ENCODE measurements at places on chromosomes 2 and 18.

- DNase-seq: peak; percentile 5
These were observed 3.8 kb upstream of the ATP6V1C2 start for GRCh38 chr2:10717628-10718027.

GRCh38 chr2:166593403-166593802, 99.4 kb upstream of the SCN7A start:
- peak; percentile 29 for DNase-seq

DNA sequence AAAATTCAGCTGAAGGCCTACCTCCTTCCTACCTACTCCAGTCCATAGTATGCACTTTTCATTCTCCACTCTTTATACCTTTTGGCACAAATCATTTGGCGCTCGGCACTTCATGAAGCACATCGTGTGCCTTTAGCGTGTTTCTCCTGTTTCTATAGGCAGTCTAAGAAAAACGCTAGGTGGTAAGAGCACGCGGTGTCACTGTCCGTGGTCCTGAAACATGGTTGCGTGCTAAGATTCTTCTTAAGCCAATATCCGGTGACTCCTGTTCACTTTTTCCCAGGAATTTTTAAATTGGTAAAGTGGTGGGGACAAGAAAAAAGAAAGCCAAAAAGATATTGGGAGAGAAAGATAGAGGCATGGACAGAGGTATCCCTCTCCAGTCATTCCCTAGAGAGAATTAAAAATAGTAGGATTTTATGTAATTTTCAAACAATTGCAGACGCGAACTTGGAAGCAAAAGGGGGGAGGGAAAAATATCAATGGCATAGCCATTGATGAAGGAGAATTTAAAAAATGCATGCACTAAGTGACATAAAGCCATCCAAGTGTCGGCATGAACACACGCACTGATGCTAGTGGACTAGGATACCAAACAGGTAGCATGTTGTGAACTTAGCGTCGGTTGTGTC, 1.4 kb upstream of the CTNNA2 start:
- peak; percentile 4 for DNase-seq

- DNase-seq: no peak
These were observed 411.5 kb upstream of the SMIM21 start for GRCh38 chr18:75839041-75839440.

DNA sequence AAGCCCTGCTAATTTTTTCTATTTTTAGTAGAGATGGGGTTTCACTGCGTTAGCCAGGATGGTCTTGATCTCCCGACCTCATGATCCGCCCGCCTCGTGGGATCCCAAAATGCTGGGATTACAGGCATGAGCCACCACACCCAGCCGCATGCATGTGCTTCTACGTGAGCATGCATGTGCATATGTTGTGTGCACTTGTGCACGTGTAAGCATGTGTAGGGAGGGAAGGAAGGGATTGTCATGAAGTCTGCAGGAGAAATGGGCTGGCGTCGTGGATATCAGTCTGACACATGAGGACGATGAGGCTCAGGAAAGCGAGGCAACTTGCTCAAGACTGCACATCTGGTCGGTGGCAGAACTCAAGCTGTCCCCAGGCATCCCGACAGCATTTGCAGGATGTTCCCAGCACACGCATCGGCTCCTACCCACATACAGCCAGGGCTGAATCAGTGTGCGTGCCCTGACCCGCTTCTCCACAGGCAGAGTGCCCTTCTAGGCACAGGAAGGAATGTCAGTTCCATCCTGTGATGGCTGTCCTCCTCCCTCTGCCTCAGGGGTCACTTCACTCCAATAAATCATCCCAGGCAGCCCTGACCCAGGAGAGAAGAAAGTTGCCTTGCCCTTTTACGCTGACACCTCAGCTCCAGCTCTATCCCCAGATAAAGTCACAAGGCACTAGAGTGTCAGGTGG, 49.9 kb upstream of the SLC14A2 start:
- no peak for DNase-seq

DNA sequence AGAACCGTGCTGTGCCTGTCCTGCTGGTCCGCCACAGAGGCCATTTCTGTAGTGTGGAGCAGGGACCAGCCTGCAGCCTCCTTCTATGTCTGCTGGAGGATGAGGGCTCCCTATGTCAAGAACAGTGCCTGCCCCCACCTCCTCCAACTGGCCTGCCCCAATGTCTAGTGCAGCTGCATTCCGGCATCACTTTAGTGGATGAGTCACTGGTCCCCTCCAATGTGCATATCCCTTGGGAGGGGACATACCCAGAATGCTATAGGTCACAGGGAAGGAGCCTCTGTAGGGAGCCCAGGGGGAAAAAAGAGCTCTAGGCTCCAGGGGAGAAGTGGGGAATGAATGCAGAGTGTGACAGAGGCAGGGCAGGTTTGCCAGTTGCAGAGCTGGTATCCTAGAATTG, 219.6 kb downstream of the CELF4 start:
- no peak for DNase-seq

DNA sequence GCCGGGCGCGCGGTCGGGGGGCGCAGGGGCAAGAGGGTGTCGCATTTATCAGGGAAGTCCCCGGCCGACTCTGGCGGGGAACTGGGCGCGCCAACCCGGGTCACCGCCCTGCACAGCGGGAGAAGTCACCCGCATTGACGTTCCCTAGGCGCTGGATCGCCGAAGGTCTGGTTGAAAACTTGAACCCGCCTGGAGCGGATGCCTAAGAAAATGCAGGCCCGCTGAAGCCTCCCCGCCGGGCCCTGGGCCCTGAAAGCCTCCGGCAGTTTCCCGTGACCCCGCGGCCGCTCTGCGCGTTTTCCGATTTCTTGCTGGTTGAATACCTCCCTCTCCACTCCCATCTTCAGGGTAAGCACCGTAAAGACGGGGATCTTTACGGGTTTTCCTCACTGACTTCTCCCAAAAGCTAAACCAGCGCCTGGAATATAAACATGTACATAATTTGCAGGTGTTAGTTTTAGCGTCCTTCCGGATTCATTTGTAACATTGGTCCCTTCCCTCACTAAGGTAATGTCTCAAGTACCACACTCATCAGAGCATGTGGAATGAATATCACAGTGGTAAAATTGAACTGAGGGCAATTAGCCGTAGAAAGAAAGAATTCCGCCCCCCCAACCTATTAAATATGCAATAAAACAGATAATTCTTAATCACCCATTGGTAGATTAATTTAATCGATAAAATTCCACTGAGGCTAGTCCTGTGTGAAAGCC, 675 bp upstream of the SPIRE1 start:
- no peak for DNase-seq

- DNase-seq: peak; percentile 49
These were observed 1072.5 kb downstream of the SUCLG1 start for GRCh38 chr2:83386549-83386948.

DNA sequence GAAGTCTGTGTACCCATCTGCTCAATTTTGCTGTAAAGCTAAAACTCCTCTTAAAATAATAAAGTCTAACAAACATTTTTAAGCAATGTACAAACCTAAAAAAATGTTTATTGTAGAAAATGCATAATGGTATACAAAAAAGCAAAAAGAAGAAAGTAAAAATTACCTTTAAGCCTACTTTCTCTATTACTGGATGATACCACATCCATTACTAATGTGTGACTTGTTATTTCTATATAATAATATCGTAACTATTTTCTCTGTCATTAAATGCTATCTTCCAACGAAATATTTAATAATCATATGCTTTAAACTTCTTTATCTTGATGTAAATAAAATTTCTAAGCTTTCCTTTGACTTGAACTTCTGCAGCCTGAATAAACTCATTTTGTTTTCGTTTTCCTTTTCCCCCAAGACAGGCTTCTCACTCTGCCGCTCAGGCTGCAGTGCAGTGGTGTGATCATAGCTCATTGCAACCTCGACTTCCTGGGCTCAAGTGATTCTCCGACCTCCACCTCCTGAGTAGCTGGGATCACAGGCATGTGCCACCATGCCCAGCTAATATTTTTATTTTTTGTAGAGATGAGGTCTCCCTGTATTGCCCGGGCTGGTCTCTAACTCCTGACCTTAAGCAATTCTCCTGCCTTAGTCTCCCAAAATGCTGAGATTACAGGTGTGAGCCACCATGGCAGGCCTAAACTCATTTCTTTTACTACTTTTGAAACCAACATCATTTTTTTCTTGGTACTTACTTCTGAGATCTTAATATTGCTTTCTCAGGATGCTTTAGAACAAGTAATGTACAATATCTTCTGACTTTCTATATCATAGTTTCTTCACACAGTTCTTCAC, 18.1 kb upstream of the DNAH7 start:
- DNase-seq: no peak

DNA sequence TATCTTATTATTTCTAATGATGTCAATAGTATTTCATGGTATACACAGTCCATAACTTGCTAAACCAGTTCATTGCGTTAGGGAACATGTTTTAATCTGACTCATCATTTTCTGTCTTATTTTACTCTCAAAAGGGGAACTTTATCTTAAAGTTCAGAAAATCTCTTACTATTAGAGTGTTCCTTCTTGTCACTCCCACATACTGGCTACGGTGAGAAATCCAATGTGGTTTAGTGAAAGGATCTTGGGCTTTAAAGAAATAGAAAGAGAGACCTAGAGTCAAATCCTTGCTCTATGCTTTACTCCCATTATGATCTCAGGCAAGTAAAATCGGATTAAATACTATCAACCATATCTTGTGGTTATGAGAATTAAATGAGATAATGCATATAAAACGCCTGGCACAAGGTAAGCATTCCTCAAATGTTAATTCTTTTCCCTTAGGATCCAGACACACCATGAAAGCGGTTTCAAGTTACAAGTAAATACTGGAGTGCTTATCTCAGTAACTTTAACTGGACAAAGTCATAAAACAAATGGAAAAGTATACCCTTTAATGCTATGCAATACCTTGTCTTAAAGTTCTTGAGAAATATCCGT, 576.0 kb downstream of the ARHGAP15 start:
- DNase-seq: peak; percentile 14

DNA sequence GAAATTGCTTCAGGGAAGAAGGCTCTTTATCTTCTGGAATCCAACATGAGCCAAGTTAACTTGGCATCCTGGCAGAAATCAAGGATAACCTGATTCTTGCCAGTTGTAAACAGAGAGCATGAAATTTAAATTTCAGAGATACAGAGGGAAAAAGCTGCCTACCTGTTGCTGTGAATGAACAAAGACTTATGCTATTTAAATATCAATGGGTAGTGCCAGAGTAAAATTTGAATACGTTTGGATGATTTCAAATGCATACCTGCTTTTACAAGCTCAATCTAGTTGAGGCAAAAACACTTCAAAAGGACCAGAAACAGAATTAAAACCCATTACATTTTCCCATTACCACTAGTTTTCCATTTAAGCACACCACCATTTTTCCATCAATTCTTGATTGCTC, 60.9 kb downstream of the CHST9 start:
- no peak for DNase-seq

- DNase-seq: no peak
These were observed 57.6 kb upstream of the PARD3B start for GRCh38 chr2:204487447-204488229.

DNA sequence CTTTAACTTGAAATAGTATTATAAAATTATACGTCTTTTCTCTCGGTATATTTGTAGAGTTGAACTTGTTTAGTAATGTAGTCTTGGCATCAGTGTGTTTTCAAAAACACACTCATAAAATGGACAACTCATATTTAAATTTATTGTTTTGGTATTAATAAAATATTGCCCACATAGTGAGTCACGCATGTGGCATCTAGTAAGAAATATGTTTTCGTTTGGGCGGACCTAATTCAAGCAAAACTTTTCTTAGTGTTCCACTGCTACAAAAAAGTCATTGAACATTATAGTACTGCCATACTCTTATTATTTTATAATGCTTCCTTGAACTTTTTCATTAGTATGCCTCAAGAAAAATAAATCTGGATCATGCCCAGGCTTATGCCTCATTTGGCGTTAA, 31.1 kb upstream of the FAM237A start:
- DNase-seq: no peak

- no peak for DNase-seq
These were observed 7.1 kb upstream of the COLEC12 start for GRCh38 chr18:507636-508035.

DNA sequence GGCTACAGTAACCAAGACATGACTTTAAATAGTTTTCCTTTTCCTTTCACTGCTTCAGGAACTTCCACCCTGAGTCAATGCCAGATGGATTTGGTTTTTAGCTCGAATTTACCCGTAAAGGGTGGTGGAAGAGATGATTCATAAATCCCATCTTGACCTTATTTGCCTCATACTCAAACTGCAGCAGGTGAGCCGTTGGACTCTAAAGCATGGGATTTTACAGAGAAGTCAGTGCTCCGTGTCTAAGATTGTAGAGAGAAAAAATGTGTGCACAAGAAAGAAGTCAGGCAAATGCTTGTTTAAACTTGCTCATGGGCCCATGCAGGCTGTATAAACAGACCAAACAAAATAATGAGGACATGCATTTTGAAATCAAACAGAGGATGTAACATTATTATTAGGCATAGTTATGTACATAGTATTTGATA, 369.7 kb upstream of the TRIB2 start:
- DNase-seq: no peak

- no peak for DNase-seq
These were observed 12.8 kb downstream of the SLC30A3 start for GRCh38 chr2:27249891-27250651.

GRCh38 chr2:9800639-9800974, 42.7 kb upstream of the TAF1B start:
- no peak for DNase-seq

DNA sequence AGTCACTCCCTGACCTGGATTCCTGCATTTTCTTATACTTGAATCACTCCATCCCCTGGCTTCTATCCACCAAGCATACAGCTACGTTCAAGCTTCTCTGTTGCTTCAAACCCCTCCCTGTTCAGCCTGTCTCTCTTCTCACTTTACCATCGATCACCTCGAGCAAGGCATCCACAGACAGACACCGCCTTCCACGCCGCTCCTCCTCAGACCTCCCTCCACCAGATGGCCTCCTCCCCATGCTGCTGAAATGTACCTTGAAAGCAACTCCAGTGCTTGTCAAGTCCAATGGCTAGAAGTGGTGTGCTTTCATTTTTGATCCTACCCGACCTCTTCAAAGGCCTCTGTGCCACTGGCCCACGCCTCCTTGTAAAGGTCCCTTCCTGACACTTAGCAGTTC, 131.3 kb upstream of the ACAA2 start:
- DNase-seq: no peak

DNA sequence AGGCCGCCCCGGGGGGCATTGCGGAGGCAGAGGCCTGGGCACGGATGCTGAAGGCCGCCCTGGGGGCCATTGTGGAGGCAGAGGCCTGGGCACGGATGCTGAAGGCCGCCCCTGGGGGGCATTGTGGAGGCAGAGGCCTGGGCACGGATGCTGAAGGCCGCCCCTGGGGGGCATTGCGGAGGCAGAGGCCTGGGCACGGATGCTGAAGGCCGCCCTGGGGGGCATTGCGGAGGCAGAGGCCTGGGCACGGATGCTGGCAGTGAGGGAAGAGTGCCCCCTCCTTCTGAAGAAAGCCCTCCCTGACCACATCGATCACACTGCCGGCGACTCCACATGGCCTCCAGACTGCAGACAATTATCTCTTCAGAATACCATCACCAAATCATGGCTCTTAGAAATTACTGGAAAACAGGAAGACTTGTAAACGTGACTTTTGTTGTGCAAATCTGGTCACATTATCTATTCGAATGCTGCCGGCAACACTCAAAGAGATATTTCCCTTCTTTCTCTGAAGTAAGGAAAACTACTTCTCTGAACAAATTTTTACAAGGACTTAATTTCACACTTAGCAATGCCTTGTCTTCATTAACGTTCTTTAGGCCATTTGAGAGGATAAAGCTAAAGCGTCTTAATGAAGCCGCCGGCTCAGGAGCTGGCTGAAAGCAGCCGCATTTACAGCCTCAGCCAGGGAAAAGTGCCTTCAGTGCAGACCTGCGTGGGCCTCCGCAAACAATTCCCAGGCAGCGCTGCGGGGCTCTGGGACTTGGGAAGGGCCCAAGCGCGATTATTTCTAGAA, 18.1 kb upstream of the SNTG2 start:
- DNase-seq: no peak

All from fibroblast of skin of left biceps (primary cell).